ENCODE measurements at places on chromosomes 1 and 21. TPM values are rescaled to one million over a fixed set of nuclear protein-coding genes. Genes with fewer than 3 reads are reported as not detected.

DNA sequence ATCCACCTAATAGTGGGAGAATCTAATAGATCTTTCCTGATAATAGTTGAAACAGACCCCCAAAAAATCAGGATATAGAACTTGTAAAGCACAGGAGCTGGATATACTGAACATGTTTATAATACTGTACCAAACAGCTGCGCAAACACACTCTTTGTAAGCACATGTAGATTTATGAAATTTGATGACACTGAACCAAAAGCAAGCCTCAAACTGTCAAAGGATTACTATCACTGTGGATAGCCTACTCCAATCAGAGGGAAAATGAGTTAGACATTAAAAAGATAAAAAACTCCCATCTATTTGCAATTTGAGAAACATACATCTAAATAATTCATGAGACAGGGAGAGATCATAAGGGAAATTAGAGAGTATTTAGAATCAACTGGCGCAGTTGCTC is 26.1 kb downstream of the RCAN3 start:
- DNase-seq = no peak

DNA sequence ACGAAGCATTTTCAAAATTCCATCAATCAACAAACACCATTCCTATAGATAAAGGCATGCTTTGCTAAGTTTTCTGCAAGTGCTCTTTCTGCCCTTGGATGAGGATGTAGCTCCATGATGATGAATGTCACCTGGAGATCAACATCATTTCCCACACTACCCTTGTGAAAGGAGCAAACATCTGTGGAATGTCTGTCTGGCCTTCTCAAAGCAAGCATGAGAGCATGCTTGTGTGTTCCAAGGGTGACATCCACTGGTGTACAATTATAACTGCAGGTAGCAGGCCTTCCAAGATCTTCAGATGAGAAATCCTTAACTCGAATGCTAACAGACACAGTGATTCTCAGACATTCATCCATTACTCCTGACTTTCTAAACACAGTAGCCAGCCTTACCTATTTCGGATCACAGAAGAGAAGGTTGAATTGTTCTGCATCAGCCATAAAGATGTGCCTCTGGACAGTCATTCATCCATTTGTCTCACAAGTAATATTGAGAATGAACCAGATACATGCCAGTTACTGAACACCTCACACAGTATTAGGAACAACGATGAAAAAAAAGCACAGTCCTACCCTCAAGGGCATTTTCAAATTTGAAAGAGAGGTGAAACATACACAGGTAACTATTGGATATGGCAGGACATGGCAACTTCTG is 162.4 kb downstream of the TPR start:
- DNase-seq = no peak

The CYP4Z1 gene
- polyA plus RNA-seq = not detected

DNA sequence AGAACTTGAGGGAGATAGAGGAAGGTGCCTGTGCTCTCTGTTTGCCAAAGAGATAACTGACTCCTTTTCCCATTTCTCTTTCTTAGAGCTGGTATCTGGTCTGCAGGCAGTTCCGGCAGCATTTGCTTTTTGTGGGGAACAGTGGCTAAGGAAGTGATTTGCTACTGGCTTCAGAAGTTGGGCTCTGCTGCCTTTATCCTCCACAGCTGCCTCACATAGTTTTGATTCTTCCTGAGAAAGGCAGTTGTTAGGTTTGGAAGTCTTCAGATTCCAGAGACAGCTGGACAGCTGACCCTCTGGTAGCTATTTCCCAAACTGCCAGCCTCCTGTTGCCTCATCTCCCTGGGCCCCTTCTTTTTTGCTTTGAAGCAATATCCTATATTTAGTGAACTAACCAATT is 62.6 kb upstream of the MACF1 start:
- no peak for DNase-seq

The FRRS1 gene
- polyA plus RNA-seq = not detected

The LRRIQ3 gene
- polyA plus RNA-seq = 1.2 TPM

- no peak for DNase-seq
These were observed 7.3 kb downstream of the TSHB start for GRCh38 chr1:115036814-115037507.

The TMCO4 gene
- polyA plus RNA-seq = 16.9 TPM

- DNase-seq = no peak
These were observed 66.4 kb downstream of the MARK1 start for GRCh38 chr1:220594356-220594755.

DNA sequence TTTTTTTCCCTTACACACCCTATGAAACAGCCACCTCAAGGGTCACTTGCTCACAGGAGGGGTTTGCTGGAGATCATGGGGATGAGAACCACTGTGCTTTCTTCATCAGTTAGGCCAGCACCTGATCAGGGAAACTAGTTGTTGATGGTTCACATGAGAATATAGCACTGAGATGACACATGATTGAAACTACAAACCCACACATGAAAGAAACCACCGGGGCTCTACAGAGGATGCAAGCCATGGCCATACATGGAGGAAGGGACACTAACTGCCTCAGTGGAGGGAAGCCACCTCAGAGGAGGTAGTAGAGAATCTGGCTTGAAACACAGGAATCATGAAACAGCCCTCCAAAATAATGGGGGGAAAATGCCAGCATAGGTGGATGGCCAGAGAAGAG is 63.2 kb downstream of the PRKAB2 start:
- DNase-seq = no peak

GRCh38 chr1:117537291-117537920 is 68.4 kb upstream of the TENT5C start:
- no peak for DNase-seq

The DENND2D gene
- polyA plus RNA-seq = 145 TPM

The ADORA1 gene
- 0.18 TPM for polyA plus RNA-seq

DNA sequence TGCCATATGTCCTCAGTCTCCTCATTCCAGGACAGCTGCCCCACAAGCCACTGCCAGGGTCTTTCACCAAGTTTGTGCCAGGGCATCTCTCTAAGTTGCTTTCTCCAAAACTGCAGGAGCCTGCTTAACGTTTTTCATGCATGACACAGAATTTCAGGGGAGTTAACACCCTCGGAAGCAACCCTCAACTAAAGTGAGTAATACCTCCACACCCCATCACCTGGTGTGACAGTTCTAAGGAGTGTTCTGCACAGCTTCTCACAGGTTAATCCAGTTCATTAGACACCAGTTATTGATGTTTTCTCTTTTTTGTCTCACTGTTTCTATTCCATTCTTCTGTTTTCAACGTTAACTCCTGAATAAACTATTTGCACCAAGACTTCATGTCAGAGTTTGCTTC is 115.0 kb downstream of the BACH1 start:
- no peak for DNase-seq

GRCh38 chr1:198611219-198611618 is 27.6 kb upstream of the PTPRC start:
- DNase-seq = no peak

- DNase-seq = no peak
These were observed 178.8 kb downstream of the FGGY start for GRCh38 chr1:59475737-59476136.

GRCh38 chr1:236451796-236452373 is 57.8 kb downstream of the EDARADD start:
- DNase-seq = peak; percentile 42

GRCh38 chr1:33517596-33518250 is 45.3 kb downstream of the ZSCAN20 start:
- DNase-seq = no peak

DNA sequence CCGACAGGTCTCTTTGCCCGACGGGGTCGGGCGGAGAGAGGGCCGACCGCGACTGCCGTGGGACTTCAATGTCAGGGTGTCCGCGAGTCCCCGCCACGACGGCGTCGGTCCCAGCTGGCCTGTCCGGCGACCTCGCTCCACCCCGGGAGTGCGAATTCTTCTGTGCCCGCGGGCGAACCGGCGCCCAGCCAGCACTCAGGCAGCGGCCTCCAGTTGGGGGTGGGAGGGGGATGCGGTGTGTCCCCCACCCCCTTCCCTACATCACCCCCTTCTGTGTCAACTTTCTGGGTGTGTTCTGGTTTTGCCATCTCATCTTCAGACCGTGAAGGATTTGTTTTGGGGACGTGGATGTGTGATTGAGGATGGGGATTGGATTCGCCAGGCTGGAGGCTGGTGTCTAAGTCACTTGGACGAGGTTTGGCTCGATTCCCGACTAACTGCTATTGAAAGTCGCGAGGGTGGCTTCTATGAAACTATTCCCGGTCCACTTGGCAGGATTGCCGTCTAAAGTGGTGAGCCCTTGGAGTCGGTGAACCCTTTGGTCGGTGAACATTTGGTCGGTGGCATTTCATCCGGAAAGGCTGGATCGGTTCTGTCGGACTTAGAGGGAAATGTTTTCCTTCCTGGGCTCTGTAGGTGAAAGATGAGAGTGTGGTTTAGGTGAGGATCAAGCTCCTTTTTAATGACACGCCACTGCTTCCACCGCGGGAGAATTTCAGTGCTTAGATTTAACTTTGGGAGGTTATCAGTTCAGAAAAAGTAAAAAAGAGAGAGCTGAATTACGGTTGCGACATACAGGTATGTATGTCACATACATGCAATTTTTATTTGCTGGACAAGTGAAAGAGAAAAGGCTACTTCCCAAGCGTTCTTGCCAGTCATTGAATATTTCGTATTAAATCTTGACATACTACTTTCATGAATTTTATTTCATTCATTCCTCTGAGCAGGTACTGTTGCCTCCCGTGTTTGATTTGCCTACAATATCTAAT is 771 bp downstream of the ABCD3 start:
- peak; percentile 3 for DNase-seq

The SPATA21 gene
- polyA plus RNA-seq = not detected

DNA sequence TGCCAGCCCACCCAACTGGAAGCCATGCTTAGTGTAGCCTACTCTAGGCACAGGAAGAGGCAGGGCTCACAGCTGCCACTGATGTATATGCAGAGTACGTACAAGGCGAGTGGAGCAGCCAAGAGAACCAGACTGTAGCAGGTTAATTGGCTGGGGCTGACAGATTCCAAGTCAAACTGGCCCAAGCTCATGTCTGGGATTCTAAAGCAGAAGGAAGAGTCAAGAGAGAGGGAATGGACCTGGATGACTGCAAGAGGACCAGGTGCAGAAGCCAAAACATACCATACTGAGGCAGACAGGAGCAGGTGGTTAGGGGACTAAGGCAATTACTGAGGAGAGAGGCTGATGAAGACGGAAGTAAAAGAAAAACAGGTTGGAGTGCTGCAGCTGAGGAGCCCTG is 51.3 kb upstream of the LRRN2 start:
- DNase-seq = no peak

- no peak for DNase-seq
These were observed 84.1 kb upstream of the PRDX6 start for GRCh38 chr1:173392895-173393658.

DNA sequence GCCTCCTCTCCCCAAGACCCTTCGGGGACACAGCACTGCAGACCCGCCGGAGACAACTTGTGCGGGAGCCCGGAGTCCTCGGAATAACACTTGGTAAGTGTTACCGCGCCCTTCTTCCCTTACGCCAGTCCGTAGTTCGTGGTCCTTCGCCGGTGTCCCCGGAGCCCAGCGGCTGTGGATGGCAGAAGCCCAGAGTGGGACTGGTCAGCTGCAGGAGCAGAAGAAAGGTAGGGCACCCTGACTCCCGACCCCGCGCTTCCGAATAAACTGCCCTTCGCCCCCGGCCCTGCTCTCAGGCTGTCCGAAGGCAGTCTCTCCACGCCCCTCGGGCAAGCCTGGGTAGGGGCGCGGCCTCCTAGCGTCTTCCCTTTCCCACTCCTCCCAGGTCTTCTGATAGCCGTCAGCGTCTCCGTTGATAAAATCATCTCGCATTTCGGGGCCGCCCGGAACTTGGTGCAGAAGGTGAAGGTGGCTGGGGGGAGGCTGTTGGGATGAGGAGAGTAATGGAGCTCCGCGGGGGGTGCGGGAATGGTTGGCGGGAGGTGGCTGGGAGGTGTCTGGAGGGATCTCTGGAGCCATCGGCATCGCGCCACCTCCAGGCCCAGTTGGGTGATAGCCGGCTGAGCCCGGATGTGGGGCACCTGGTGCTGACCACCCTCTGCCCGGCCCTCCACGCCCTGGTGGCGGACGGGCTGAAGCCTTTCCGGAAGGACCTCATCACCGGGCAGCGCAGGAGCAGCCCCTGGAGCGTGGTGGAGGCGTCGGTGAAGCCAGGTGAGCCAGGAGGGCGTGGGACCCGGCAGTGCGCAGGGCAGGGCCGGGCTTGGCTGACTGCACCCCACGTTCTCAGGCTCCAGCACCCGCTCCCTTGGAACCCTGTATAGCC is 4.3 kb downstream of the RUSC1 start:
- DNase-seq = peak; percentile 20

DNA sequence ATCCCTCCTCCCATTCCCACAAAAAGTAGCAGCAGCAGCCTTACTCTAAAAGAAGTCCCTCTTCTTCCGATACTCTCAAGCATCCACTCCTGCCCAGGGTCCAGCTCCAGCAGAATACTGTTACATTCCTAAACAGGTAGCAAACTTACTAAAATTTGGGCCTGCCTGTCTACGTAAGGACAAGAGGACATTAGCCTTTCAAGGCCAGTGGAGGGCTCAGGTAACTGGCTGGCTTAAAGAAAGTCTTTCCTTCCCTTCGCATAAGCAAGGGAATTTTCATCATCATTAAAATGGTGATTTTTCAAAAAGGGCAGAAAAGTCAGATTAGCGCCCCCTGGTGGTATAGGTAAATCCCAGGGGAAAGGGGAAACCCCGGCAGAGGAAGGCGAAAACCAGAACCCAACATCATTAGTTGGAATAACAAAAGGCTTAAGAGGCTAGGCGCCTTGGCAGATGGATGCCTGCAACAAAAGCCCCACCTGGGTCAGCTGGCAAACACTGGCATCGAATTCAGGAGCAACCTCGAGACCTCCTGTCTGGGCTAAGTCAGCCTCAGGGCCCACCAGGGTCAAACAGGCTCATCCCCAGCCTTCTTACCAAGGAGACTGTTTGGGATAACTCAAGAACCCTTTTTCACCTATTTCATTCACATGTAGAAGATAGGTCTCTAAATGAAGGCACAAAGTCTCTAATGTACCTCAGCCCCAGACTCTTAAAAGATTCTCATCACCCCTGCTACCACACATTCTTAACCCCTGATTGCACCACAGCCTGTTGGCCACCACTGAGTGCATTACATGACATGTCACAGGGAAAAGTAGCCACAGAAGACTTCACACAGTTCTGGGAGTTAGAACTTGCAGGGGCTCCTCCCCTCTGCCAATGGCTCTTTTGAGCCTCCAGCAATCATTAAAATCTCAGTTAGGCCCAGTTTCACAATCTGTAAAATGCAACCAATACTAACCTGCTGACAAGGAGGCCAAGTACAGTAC is 36.7 kb downstream of the ERI3 start:
- DNase-seq = peak; percentile 32

GRCh38 chr21:31872452-31873274 is at the start of gene HUNK:
TSS of gene HUNK (plus strand) at chr21:31873020. CDS start at chr21:31873675, 655 bp downstream.
- DNase-seq = no peak

DNA sequence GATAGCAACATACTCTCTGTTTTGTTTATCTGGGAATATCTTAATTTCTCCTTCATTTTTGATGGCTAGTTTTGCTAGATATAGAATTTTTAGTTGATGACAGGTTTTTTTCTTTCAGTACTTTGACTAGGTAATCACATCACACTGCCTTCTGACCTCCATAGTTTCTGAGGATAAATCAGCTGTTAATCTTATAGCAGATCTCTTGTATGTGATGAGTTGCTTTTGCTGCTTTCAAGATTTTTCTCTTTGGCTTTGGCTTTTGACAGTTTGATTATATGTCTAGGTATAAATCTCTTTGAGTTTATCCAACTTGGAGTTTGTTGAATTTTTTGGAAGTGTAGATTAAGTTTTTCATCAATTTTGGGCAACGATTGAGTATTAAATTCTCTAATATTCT is 142.6 kb downstream of the ZNF644 start:
- DNase-seq = no peak
